NCI-H2171 treated with DMSO at 0.1 percent for 48 hours (cell line): ENCODE measurements at places on chromosomes 12 and 14.

DNA sequence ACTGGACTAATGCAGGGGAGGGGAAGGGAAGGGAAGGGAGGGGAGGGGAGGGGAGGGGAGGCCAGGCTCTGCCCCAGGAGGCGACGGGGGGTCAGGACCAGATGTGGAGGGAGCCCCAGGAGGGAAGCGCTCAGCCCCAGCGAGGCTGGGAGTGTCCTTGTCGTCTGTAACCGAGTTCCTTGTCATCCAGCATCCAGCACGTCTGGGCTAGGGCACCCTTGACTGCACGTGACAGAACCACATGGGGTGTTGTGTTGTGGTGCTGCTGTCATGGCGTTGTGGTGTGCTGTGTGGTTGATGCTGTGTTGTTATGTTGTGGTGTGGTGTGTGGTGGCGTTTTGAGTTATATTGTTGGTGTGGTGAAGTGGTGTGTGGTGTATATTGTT lies 28.4 kb upstream of the SFSWAP start:
- DNase-seq, result peak; percentile 87

DNA sequence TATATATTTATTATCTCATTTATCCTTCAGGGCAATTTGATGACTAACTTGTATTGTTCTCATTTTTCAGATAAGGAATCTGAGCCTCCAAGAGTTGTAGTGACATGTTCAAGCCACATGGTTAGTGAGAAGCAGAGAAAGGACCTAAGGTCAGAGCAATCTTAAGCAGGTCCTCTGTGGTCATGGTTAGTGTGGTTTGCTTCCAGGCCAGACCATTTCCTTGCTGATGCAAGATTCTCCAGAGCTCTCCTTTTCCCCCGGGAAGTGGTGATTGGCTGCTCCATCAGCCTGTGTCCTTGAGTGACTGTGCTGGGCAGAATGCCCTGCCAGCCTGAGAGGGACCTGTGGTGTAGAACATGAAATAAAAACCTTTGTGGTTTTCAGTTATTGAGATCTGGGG lies 141.3 kb downstream of the KTN1 start:
- DNase-seq, result no peak

- DNase-seq, result no peak
Observed at GRCh38 chr12:51661836-51662235, 70.8 kb downstream of the SCN8A start.

DNA sequence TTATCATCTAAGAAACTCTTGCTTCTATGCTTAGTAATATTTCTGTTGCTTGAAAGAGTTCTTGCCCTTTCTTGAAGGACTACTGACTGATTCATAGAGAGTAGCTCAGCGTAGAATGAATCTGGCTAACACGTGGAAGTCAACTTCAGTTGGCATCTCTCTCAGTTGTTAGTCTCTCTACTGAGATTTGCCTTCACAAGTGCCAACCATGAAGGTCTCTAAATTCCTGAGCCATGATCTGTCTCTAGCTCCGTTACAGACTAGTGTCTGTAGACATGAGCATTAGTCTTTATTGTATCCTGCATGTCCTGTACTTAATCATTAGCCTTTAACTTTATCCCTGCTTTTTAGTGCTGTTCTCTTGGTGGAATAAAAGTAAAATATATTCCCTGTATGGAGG lies 19.1 kb upstream of the ALX1 start:
- DNase-seq, result no peak

DNA sequence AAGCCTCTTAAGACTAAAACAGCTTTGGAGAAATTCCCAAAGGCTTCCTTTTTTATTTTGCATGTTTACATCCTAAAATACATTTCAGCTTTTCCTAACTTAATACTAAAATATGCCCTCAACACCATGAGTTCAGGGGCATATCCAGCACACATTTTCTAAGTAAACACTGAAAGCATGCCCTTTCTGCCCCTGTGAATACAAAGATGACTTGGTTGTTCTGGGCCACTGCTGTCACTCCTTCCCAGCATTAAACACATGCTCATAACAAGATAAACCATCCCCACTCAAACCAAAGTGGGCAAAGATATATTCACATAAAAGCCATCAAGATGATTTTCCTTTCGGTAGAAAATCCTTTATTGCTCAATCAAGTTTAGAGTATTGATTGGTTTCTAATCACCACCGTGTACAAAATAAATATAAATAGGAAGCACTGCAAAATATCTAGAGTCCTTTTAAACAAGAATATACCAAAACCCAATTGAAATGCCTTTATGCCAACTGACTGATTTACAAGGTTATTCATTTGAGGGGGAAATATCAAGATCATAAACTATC lies 1.9 kb downstream of the CCNB1IP1 start:
- DNase-seq, result no peak

- DNase-seq, result no peak
Observed at GRCh38 chr14:92276074-92276473, 46.9 kb upstream of the SLC24A4 start.

DNA sequence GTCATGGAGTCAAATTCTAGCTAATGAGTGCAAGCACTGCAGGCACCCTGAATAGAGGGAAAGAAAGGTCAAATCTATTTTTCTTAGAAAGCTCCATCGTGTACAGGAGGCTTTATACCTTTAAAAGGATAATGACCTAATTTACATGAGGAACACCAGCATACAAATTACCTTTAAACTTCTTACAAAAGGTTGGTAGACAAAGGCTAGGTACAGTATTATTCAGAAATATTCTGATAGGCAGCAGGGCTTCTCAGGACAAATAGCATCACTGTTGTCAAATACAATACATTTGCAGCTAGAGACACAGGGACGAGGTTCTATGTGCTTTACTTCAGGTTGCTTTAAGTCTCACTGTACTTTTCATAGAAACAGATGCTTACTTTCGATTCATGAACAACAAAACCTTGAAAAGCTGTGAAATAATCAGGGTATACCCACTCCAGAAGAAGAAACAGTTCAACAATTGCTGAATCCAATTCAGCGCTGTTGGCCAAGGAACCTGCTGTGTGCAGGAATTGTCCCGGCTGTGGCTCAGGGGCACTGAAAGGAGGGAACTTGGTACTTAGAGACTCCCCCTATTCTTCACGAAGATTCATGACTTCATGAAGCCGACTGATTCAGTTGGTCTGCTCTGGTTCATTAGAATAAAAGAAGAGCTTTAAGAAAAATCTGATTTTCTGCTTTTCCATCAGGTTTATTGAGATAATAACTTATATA lies 252.9 kb downstream of the PRKD1 start:
- DNase-seq, result no peak

DNA sequence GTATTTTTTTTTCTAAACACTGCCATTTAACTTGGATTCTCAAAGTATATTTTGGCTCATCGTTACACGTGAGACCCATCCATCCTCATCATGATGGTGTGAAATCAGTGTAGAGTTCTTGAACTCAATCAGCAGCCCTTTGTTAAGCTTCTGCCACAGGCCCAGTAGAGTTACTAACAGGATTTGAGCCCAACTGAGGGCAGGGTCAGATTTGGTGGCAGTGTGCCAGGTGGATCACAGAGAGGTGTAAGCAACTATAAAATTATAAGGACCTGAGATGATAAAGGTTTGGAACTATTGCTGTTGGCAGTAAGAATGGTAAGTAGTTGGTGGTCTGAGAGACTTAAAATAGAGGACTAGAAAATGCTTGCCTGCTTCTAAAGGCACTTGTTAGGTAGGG lies 72.8 kb downstream of the RASSF8 start:
- no peak for DNase-seq

DNA sequence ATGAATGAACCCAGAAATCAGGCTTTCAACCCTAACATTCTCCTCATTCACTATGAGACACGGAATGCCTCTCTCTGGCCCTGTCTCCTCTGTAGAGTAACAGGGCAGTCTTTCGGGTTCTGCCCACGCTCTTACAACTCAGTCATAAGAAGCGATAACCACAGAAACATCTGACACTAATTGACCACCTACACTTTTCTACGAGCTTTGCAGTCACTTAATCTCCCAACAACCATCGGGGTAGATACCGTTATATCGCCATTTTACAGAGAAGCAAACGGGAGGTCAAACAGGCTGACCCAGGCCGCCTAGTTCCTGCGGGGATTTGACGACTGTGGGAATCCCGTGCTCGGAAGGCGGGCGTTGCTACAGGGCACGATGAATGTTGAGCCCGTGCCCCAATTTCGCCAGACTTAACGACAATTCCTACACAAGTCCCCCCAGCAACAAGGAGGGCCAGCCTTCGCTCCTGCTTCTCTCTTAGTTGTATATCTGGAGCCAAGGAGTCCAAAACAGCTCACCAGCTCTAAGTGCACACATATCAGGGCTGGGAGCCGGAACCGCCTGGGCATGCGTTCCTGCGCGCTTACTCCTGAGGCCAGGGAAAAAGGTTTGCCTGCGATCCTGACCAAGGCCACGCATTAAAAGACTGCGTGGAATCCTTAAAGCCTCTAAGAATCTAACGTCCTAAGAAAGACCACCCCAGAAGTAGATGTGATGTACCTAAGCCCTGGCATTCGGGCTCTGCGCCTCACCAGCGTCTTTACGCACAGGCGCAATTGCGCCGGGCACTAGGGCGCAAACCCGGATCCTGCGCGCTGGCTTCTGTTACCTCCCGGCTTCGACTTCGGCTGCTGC lies 38.7 kb upstream of the TBX5 start:
- no peak for DNase-seq

GRCh38 chr14:83196236-83196635 lies 1662.6 kb upstream of the SEL1L start:
- DNase-seq, result no peak

DNA sequence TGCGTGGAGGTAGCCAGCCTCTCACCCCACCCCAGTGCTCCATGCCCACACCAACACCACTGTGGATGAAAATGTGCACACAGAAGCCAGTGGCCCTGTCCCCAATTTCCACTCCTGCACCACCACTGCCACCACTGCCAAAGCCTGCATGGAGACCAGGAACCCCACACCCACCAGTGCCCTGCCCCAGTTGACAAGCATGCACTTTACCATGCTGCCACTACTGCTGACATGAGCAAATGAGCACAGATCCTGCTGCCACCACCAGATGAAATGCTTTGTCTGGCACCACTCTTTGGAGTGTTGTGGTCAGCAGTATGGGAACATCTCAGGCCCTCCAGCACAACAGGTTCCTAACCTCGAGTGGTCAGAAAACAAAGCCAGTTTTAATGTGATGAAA lies 104.1 kb downstream of the ATXN7L3B start:
- no peak for DNase-seq

DNA sequence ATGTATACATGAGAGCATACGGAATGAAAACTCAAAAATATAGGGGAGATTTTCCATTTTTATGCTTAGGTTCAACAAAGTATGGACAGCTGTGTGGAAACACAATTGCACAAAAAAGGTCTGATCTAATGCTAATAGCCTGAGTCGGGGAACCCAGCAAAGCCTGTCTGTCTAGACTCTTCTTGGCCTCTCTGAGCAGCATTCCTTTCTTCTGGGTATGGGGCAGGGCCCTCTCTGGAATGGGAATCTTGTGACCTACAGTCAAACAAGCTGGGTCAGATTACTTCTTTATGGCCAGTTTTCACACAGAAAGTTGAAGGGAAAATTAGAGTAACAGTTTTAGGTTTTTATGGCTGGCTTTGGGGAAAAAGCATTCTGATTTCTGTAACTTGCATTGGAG lies 534.0 kb upstream of the LMO3 start:
- no peak for DNase-seq

- no peak for DNase-seq
Observed at GRCh38 chr14:57479197-57479596, 14.5 kb downstream of the CCDC198 start.

- DNase-seq, result no peak
Observed at GRCh38 chr12:106753526-106753925, 21.0 kb upstream of the RIC8B start.

DNA sequence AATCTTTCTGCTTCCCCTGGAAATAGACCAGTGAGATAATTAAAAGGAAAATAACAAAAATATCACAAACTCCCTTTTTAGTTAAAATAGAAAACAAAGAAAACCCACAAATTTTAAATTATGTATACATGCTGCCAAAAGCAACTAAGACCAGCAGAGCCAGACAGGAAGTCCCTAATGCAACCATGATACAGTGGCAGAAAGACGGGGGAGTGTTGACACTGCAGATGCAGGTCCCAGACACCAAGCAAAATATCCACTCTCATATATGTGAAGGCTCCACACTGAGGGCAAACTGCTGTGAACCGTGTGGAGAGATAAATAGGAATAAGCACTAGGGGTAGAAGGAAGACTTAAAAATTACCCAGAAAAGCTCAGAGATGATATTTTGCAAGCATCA lies 401.0 kb downstream of the BTG1 start:
- DNase-seq, result no peak

DNA sequence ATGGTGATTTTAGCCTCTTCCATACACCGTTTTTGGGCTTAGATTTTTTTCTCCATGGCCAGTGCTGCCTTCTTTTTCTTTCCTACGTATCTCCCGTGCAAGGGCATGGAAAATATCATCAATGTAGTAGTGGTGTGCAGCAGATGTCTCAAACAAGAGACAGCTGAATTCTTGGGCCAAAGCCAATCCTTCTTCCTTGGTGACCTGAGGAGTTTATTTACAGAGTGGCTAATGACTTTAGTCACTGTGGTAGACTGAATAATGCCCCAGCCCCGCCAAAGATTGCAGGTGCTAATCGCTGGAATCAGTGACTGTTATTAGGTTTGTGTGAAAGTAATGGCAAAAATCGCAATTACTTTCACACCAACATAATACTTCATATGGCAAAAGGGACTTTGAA lies 235.5 kb upstream of the NOS1 start:
- peak; percentile 93 for DNase-seq

- peak; percentile 96 for DNase-seq
Observed at GRCh38 chr12:41932470-41932991, 212.1 kb downstream of the GXYLT1 start.

DNA sequence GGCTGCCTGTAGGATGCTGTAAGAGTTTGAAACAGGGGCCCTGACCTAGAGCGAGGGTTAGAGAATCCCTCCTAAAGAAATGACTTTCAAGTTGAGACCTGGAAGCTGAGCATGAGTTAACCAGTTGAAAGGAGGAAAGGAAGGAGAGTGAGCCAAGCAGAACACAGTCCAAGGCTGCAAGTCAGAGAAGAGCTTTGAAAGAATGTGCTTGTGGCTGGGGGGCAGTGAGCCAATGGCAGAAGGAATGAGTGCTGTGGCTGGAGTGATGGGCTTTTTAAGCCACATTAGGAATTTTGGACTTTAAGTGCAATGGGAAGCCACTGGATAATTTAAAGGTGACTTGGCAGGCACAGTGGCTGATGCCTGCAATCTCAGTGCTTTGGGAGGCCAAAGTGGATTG lies 18.1 kb downstream of the CDKN1B start:
- no peak for DNase-seq

- DNase-seq, result no peak
Observed at GRCh38 chr14:99745307-99745951, 47.8 kb upstream of the EML1 start.
